ENCODE measurements at places on chromosomes 2 and 18.

DNA sequence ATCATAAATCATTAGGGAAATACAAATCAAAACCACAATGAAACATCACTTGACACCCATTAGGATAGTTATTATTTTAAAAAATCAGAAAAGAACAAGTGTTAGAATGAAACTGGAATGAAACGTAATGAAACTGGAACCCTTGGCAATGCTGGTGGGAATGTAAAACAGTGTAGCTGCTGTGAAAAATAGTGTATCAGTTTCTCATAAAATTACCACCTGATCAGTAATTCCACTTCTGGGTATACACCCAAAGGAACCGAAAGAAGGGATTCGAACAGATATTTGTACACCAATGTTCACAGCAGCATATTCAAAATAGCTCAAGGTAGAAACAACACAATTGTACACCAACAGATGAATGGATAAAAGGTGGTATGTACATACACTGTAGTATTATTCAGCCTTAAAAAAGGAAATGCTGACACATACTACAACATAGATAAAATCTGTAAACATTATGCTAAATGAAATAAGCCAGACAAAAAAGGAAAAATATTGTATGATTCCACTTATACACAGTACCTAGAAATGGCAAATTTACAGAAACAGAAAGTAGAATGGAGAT is 27.0 kb downstream of the ROCK1 start:
- DNase-seq, result no peak

DNA sequence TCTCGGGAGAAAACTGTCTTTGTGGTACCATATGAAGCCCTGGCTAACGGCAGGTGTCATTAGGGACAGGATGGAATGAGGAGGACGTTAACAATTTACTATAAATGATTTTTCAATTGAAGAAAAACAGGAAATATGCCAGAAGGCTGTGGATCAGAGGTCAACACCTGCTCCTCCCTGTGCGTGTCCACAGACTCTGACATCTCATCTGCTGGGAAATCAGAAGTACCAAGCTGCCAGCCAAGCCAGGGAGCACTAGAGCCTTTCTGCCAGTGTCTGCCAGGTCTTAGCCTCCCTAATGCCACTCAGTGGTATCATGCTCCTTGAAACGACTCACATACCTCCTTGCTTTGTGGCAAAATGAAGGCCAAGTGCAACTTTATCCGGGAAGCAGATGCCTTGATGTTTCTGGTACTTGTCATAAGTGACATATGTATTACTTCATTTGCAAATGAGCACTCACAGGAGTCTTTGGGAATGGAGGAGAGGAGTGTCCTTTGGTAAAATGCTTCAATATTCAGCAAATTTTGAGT is 541.1 kb downstream of the SATB2 start:
- DNase-seq, result no peak

GRCh38 chr2:49306925-49307324 is 152.6 kb upstream of the FSHR start:
- no peak for DNase-seq

DNA sequence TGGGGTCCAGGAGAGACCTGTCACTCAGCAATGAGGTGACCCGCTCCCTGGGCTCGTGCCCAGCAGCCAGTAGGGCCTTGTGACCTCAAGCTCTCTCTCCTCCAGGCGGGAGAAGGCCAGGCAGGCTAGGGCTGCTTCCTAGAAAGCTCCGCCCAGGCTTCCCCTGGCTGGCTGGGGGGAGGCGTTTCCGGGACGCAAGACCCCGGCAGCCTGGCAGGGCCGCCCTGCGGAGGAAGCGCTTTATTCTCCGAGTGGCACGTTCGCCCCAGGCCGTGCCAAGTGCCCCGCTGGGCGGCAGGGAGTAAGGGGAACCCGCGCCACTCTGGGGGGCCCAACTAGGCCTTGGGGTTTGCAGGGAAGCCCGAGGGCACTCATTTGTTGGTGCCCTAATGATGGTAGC is 21.2 kb upstream of the EPAS1 start:
- peak; percentile 11 for DNase-seq

GRCh38 chr2:231177156-231178025 is 21.0 kb upstream of the ARMC9 start:
- DNase-seq, result no peak

- no peak for DNase-seq
Measured at GRCh38 chr18:42545825-42546224, 569.7 kb downstream of the RIT2 start.

DNA sequence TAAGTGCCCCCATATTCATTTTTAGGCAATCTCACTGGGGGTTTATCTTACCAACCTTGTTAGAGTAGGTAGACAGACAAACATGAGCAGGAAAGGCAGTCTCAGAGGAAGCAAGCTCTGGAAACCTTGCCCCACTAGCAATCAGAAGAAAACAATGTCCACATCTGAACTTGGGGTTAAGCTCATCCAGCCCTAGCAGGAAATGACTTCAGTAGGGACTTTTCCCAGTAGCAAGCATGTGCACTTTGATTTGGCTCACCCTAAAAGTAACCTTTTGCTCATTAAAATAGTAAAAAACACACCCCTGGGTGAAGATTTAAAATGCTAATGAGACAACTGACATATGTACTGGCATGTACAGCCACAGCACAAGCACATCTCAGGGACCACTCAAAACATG is 175.5 kb downstream of the AKAIN1 start:
- DNase-seq, result no peak

GRCh38 chr2:147648471-147648870 is 196.4 kb upstream of the ACVR2A start:
- DNase-seq, result no peak

GRCh38 chr2:240247868-240248720 is 107.6 kb upstream of the OTOS start:
- DNase-seq, result no peak

DNA sequence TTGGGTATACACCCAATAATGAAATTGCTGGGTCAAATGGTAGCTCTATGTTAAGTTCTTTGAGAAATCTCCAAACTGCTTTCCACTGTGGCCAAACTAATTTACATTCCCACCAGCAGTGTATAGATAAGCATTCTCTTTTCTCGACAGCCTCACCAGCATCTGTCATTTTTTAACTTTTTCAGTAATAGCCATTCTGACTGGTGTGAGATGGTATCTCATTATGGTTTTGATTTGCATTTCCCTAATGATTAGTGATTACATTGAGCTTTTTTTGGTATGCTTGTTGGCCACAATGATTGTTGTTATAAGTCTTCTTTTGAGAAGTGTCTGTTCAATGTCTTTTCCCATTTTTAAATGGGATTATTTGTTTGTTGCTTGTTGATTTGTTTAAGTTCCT is 50.4 kb upstream of the EPAS1 start:
- DNase-seq, result no peak

DNA sequence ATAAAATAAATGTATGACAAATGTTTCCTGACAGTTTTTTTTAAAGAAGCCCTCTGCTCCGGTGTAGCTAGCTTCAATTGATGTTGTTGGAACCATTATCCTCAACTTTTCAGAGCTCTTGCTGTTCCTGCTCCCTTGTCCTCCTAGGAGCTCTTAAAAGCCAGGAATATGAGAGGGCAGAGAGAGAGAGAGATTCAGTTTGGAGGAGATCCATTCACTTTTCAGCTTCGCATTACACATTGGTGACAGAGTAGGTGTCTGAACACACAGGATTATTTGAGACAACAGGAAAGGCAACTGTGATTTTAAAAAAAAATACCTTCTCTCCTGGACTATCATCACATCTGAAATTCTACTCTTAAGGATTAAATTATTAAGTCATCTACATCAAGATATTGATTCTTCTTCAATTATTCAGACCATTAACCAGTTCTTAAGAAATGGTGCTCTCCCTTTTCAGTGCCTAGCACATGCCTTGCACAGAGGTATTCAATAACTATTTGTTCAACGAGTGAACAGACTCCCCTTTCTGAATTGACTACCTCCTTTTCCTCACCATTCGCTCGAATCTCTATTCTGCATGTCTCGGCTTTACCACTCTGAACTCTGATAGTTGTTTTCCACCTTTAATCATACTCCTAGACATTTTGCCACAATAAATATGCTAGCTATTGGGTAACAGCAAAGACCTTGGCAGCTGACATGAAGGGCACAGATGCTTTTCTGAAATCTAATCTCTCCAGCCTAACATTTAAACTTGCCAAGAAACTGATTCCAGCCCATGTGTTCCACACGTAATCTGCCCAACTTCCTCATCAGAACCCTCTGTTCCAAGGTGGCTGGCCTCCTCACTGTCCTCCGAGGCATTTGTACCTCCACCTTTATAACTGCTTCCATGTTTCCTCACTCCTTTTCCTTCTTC is 28.6 kb upstream of the SLC35F5 start:
- no peak for DNase-seq

DNA sequence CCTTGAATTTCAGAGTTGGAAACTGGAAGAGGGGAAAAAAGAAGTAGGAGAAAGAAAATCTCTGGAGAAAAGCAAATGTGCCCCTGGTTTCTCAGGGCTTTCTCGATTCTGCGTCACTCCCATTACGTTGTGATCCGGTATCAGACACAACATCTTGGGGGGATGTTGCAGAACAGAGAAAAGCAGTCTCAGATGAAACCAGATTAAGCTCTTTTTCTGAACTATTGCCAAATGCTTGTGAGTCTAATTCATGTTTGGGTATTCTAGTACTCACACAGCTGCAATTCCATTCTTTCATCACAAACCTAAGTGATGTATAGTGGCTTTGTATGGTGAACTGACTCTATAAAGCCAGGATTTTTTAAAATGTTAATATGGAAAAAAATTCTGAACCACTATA is 233.2 kb downstream of the TCF4 start:
- DNase-seq, result no peak

- no peak for DNase-seq
Measured at GRCh38 chr2:38218591-38218991, 142.6 kb upstream of the CYP1B1 start.

DNA sequence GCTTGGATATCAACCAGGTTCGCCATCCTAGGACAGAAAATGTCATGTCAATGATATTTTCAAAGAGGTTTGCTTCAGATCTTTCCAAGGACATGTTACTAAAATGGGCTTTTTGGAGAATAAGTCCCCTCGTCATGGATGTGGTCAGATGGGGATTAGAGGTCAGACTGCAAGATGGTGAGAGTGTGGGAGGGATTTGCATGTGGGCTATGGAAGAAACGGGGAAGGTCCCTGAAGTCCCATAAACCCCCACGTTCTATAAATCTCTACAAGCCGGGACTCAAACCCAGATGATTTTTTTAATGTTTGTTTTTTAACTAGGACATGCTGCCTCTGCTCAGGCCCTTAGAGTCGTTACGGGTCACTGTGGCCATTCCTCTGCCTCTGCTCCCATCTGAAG is 37.7 kb upstream of the IGFBP5 start:
- DNase-seq, result no peak

- no peak for DNase-seq
Measured at GRCh38 chr2:147715807-147716206, 129.0 kb upstream of the ACVR2A start.
